AG09309 (cell line): ENCODE measurements at places on chromosomes 12 and 14.

DNA sequence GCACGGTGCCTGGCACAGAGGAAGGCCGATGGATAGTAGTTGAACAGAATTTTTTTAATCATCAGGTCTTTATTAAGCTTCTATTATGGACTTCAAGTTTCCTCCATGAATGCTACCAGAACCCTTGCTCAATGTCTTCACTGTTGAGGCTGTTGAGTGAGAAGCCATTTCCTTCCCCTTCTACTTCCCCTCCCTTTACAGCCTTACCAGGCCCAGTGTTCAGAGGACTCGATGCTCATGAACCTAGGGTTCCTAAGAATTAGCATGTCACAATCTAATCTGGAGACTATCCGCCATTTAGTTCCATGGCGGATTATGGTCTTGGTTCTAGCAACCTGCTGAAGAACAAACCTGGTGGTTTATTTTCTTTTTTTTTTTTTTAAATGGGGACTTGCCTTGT, 17.7 kb downstream of the ETV6 start:
- no peak for DNase-seq

DNA sequence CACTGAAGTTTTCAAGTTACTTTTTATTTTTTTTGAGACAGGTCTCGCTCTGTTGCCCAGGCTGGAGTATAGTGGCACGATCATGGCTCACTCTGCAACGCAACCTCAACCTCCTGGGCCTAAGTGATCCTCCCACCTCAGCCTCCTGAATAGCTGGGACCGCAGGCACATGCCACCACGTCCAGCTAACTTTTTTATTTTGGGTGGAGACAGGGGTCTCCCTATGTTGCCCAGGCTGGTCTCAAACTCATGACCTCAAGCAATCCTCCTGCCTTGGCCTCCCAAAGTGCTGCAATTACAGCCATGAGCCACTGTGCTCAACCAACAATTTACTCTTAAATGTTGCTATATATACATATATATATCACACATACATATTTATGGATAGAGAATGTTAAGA, 27.4 kb upstream of the LGALS3 start:
- DNase-seq, result no peak

DNA sequence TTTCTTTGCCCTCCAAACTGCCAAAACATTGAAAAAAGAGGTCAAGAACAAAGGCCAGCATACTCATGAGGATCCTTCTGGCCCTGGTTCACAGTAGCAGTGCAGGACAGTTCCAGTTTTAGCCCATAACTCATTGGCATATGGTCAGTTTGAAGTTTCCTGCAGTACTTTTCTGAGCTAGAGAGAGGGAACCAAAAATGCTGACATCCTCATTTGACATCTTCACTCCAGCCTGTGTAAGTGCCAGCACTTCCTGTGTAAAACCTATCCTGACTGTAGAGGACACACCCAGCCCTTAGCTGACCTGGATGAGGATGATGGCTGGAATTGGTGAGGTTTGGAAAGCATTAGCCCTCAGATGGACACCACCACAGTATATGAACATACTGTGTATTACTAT, 84.1 kb downstream of the FGD4 start:
- no peak for DNase-seq

DNA sequence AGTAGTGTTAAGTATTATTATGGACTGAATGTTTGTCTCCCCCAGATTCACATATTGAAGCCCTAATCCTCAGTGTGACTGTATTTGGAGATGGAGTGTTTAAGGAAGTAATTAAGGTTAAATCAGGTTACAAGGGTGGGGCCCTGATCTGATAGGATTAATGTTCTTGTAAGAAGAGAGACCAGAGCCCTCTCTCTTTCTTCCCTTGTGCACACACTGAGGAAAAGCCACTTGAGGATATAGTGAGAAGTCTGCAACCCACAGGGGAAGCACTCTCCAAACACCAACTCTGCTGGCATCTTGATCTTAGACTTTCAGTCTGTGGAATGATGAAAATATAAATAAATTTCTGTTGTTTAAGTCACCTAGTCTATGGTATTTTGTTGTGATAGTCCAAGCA, 2.2 kb upstream of the KLRG1 start:
- no peak for DNase-seq

DNA sequence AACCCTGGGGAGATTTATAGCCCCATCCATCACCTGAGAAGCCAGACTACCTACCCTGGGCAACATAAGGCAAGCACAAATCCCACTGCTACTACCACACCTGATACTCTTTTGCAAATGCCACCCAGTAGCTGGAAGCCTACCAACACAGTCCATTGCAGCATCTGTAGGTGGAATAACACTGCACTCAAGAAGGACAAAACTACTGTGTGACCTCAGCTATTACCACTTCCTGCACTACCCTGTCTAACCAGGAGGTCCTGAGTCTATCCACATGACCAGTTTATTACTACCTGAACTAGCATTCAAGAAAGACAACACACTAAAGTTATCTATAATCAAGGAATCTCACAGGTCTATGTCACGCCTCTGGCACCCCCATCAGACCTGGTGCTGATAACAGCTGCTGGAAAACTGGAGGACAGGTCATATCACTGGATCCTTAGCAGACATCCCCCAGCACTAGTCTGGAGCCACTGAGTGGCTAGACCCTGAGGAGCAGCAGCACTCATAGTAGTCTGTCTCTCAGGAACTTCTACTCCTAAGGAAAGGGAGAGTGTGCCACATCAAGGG, 2.9 kb upstream of the CLEC1A start:
- no peak for DNase-seq

GRCh38 chr12:124703856-124704255, 136.4 kb upstream of the NCOR2 start:
- DNase-seq, result no peak

DNA sequence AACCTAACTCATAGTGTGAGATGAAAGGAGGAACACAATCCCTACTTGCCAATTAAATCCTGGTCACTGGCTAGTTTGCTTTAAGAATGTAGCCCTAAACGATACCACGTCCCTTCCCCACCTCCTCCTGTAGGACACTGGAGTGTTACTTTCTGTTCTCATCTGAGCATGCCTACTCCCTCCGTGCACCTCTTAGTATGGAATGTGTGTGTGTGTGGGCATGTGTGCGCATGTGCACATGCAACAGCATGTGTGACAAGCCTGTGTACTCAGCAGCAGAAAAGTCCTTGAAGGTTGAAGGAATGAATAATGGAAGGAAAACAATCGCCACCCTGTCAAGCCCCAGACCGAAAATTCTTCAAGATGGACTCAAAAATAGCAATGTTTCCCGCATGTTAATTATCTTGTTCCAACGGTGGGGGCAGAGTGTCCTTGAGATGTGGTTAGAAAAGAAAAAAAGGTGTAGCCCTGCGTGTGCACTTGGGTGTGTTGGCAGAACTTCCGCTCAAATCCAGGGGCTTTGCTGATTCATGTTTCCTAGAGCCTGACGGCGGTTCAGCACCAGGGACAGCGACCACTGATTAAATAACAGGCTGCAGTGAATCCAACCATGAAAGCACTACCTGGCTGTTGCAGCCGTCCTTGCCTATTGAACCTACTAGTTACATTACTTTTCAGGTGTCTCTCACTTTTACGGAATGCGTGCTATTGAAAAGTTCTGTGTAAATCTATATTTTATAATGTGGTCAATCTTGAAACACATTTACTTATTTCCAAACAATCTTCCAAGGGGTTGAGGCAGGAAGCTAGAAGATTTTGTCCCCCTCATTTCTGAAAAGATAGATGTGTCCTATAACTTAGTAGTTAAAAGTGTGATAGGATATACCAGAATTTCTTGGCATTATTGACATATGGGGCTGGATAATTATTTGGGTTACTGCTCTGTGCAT, 79.8 kb downstream of the SRRM4 start:
- no peak for DNase-seq

DNA sequence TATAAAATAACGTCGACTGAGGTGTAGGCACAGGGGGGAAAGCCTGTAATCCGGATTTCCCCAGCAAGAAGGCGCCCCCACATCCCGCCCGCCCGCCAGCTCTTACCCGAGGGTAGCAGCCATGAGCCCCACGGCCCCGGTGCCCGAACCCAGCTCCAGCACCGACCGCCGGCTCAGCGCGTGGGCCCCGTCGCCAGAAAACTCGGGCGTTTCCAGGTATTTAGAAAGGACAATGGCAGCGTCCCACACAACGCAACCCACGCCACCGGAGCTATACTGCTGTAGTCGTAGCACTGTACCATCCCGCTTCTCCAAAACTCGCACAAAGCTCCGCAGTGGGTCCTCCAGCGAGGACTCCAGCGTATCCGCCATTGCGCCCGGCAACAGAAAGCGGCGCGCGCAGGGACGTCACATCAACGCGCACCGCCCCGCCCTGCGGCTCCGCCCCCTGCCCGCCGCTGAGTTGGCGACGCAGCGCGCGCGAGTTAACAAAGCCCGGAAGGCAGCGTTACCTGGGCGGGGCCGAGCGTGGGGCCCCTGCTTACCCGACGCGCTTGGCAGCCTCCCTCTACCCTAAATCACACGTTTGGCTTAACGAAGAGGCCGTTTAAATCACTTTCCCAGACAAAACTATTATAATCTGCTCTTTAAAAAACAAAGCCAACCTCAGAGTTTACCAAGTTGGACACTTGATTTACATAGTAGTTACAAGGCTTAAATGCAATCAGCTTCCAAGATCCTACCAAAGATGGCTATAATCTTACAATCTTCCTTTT, at the start of gene VCPKMT:
TSS of gene VCPKMT (minus strand) at position 392 of the 776 bp plus-strand sequence. CDS start at position 372, 20 bp downstream.
- peak; percentile 31 for DNase-seq

GRCh38 chr14:68672609-68673285, 120.1 kb downstream of the ZFP36L1 start:
- no peak for DNase-seq

DNA sequence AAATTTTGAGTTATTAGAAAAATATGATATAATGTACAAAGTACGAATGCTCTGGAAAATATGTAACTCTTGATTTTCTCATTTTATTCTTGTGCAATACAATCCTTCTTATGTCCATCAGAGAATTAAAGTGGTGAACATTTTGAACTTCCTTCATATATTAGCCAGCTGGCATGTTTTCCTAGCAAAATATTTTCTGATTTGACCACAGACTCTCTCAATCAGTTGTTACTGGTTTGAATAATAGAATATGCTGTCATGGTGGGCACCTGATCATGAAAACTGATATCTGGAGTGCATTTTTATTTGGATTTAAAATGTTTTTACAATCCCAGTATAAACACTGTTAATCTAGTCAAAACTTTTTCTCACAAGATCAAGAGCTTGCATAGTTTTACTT, 24.2 kb downstream of the PARPBP start:
- DNase-seq, result no peak

- no peak for DNase-seq
Observed at GRCh38 chr14:73289308-73289707, 52.0 kb downstream of the PAPLN start.

DNA sequence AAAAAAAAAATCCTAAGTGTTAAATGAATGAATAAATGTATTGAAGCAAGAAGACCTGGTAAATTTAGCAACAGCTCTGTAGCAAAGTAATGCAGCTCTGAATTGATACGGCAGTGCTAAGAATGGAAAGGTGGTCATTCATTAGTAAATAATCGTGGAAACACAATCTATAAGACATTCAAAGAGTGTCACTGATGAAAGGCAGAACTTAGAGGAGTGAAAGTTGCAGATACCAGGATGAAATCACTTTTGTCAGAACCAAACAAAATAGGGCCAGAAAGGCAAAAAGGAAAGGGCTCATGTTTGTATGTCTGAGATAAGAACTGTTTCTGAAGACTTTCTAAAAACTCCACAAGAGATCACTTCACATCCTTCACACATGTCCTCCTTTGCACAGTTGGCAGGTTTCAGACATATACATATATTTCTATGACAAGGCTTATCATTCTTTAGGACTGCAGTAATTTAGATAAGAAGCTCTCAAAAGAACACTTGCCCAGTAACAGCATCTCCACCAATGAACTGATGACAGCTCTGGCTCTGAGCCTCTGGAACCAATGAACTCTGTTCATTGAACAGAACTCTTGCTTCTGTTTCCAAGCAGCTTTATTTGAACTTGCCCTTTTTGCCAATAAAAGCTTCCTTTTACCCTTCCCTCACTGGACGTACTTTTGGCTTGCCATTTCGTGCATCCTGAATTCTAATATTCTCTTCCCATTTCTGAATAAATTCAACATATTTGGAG, 4.2 kb upstream of the LRR1 start:
- DNase-seq, result no peak

DNA sequence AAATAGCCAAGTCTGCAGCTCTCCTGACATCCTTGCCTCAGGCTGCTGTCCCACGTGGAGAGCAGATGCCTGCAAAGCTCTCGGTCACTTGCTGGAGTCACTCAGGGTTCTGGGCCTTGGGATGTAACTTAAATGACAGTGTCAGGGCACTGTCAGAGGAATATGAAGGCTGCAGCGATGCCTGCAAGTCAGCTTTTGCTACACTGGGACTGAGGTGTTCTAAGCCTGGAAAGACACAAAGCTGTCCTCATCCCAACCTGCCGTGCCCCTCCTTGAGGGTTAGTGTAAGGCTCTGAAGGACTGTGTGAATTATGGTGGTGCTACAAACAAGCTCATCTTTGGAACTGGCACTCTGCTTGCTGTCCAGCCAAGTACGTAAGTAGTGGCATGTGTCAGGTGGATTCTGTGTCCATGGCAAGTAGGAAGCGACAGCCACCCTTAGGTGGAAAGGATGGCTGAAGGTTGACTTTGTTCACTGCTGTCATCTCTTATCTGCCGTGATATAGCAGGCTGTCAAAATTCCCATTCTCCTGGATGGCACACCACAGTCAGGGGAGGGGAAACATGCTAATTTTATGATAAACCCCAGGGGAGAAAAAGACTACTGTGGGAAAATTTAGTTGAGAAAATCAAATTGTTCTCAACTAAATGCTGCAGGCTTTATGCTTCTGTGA, 79.9 kb downstream of the DAD1 start:
- DNase-seq, result no peak

DNA sequence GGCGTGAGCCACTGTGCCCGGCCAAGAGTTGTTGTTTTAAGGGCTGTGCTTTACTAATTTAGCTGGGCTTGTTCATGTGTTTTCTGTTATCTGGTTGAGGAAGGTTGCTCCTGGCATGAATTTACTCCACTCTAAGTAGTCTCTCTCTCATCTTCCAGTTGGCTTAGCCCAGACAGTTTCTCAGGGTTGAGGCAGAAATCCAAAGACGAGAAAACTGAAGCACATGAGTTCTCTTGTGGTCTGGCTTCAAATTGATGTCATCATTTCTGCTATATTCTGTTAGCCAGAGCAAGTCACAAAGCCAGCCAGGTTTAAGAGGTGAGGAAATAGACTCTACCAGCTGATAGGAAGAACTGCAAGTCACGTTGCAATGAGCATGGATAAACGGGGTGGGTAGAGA, 57.9 kb downstream of the E2F7 start:
- peak; percentile 5 for DNase-seq

GRCh38 chr12:100675432-100675831, 101.9 kb downstream of the GAS2L3 start:
- DNase-seq, result peak; percentile 5

- no peak for DNase-seq
Observed at GRCh38 chr12:39835517-39836489, 216.2 kb upstream of the ABCD2 start.

GRCh38 chr14:46951103-46951502, 299.5 kb upstream of the RPL10L start:
- DNase-seq, result no peak

- no peak for DNase-seq
Observed at GRCh38 chr14:102095871-102096568, 9.2 kb upstream of the HSP90AA1 start.
